ENCODE measurements at places on chromosomes 16 and 17. TPM values are rescaled to one million over a fixed set of nuclear protein-coding genes. Genes with fewer than 3 reads are reported as not detected.
A peak's percentile ranks its signal among the peaks of the same experiment; 100 is the strongest.

DNA sequence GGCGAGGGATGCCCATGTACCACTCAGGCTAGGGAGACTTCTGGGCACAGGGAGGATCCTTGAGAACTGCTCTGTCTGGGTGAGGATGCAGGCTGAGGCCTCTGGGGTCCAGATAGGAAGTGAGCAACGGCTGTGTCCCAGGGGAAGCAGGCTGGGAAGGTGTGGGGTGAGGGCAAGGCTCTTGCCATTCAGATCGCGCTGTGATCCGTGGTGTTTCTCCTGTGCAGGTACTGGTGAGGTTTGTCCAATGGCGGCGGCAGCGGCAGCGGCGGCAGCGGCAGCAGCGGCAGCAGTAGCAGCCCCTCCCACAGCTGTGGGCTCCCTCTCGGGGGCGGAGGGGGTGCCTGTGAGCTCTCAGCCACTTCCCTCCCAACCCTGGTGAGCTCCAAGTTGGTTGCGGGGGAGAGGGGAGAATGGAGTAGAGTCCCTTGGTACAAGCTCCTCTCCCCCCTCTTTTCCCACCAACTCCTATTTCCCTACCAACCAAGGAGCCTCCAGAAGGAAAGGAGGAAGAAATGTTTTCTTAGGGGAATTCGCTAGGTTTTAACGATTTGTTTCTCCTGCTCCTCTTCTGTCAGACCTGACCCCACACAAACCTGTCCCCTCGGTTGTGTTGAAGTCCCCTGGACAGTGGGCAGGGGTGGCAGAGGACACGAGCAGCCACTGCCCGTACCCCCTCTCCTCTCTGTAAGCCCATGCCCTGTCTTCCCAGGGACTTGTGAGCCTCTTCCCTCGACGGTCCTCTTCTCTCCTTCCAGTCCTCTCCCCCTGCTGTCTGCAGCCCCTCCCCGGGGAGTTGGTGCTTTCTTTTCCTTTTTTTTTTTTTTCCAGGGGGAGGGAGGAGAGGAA is 1.9 kb upstream of the PRRT2 start:
- DNase-seq, result no peak

- DNase-seq, result no peak
Measured at GRCh38 chr16:22787466-22788192, 26.3 kb upstream of the HS3ST2 start.

DNA sequence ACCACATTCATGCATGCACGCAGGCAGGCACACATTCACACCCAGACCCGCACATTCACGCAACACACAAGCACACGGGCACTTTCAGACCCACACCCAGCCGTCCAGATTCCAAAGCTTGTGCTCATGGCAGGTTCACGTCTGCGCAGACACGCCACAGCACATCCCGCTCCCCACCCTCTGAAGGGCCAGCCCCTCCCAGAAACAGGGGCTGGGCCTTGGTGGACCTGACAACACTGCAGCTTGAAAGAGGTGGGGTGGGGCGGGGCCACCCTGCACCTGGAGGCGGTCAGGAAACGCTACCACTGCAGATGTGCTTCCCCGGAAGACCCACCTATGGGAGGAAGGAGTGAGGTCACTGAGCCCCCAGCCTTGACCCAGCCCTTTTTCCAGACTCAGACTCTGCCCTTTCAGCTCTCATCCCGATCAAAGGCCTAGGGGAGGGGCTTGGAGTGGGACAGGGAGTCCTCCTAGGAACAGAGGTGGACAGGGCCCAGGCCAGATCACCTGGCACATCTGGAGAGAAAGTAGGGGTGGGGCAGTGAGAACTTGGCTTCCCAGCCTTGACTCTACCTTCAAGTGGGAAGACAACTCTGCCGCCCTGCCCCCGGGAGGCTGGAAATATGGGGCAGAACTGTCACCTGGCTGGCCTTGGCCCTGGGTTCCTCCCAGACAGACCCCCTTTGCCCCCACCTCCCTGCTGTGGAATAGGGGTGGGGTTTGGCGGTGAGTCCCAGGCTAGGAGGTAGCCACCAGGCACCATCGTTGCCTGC is 11.0 kb downstream of the P3H4 start:
- peak; percentile 41 for DNase-seq

GRCh38 chr17:8473451-8474192 is 37.9 kb downstream of the NDEL1 start:
- DNase-seq, result no peak

- DNase-seq, result no peak
Measured at GRCh38 chr16:80113873-80114574, 426.8 kb upstream of the DYNLRB2 start.

DNA sequence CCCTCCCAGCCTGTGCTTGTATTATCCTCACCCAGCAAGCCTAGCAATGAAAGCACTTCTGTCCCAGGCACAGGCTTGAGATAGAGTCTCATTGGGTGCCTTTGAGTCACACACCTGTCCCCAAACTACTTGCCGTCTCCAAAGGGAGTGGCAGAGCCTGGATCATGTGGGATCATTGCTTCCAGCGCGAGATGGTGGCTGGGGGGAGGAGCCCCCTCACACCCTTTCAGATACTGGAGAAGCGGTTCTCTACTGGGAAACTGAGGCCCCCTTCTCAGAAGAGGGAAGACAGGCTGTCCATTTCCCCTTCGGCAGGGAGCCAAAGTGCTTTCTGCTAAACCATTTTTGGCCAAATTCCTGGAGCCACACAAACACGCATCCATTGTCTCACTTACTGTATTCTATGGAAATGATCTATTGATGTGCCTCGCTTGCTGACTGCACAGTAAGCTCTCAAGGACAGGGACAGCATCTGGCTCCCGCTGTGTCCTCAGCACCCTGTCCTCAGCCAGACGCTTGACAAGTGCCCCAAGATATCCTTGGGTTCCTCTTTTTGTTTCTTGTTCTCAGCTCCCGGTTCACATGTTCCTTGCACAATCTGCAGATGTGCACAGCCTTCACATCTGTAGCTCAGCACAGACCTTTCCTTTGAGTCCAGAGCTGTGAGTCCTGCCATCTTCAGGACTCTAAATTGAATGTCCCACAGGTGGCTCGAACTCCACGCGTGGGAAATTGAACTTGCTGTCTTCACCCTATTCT is 26.0 kb upstream of the DLX3 start:
- no peak for DNase-seq

The HBZ gene
- not detected for total RNA-seq

The MYBBP1A gene
- 34.3 TPM for total RNA-seq

The PDF gene
- 10.1 TPM for total RNA-seq

The CDRT15L2 gene
- total RNA-seq, result not detected

The OR4D1 gene
- not detected for total RNA-seq

Measured in dermis microvascular lymphatic vessel endothelial cell (primary cell).